ENCODE measurements at places on chromosomes 11 and 22. TPM values are rescaled to one million over a fixed set of nuclear protein-coding genes. Genes with fewer than 3 reads are reported as not detected.
A peak's percentile ranks its signal among the peaks of the same experiment; 100 is the strongest.

The MALAT1 gene
- total RNA-seq = 6,732 TPM

The APOL5 gene
- total RNA-seq = not detected

The FGF3 gene
- not detected for total RNA-seq

The TRIM22 gene
- 10.9 TPM for total RNA-seq

The JHY gene
- 9.0 TPM for total RNA-seq

The PLAAT5 gene
- total RNA-seq = not detected

The UPK3A gene
- not detected for total RNA-seq

GRCh38 chr11:96180341-96180740 is 162.7 kb downstream of the MAML2 start:
- DNase-seq = no peak

GRCh38 chr22:26918226-26918625 is 260.8 kb downstream of the MIAT start:
- DNase-seq = no peak

DNA sequence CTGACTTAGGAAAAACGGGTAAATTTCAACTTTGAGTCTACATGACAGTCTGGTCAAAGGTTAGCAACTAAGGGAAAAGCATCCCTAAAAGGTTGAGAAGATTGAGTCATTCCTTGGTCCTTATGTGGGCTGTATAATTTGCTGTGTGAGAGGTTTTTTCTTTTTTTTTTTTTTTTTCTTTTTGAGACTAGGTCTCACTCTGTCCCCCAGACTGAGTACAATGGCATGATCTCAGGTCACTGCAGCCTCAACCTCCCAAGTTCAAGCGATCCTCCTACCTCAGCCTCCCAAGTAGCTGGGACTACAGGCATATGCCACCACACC is 101.4 kb downstream of the MRTFA start:
- DNase-seq = no peak

- DNase-seq = peak; percentile 77
These were observed 34.4 kb downstream of the PRDM11 start for GRCh38 chr11:45180848-45181192.

GRCh38 chr11:115718945-115719344 is 214.7 kb upstream of the CADM1 start:
- no peak for DNase-seq

- no peak for DNase-seq
These were observed 4.4 kb downstream of the POLA2 start for GRCh38 chr11:65266210-65266609.

GRCh38 chr11:113405724-113406478 is 18.3 kb downstream of the ANKK1 start:
- DNase-seq = no peak

DNA sequence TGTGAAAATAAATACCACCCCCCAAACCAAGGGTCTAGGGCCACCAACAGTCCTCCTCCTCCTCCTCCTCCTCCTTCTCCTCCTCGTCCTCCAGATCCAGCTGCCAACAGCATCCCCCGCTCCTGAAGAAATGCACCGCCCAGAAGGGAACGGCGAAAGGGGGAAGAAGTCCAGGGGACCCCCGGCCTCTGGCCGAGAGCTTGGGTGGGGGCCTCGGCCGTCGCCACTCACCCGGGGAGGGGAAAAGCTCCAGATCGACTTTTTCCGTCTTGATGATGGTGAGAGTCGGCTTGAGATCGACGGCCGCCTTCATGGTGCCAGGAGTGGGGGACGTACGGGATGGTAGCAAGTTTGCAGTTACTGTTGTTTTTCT is 65.7 kb downstream of the ETS1 start:
- peak; percentile 50 for DNase-seq

DNA sequence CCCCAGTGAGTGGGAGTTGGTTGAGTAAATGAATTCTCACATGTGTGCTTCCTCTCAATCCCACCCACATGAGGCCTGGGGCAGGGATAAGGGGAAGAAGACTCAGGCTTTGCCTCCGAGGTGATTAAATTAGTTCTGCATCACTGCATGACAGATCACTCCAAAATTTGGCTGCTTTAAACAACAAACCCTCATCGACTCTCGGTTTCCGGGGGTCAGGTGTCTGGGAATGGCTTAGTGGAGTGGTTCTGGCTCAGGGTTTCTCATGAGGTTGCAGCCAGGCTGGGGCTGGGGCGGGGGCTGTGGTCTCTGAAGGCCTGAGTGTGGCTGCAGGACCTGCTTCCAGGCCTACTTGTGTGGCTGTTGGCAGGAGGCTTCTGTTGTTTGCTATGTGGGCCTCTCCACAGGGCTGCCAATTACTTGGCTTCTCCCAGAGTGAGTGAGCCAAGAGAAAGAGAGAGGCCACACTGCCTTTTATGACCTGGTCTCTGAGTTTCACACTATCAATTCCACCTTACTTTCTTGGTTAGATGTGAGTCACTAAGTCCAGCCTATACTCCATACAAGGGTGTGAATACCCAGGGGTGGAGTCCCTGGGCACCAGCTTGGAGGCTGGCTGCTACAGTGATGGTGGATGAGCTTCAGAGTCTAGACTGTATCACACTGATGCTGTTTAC is 15.9 kb downstream of the MOGAT2 start:
- DNase-seq = no peak

DNA sequence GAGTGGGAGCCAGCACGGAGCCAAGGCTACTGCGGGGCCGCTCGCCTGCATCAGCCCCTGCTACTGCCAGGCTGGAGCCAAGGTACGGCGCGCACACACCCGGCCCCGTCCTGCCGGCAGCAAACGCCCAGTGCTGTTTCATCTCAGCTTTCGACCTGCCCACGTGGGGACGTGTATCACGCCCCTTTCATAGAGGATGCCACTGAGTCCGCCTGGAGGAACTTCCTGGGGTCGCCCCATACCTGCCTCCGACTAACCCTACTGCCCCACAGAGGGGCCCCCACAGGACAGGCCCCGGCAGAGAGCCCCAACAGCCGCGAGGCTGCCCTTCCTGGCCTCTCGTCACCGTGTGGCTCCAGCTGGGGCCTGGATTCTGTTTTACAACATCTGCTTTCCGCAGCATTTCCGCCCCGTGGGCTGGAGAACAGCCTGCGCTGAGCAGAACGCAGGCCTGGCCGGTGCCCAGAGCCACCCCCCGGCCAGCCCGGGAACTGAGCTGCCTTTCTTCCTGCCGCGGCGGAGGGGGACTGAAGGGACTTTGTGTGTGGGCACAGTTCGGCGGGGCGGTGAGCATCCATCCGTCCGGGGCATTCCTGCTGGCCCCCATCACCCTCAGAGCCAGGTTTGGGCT is 22.9 kb upstream of the ARHGAP8 start:
- DNase-seq = peak; percentile 55

GRCh38 chr11:72235351-72236057 is 8.5 kb downstream of the PHOX2A start:
- DNase-seq = no peak

- no peak for DNase-seq
These were observed 10.0 kb upstream of the TMEM191C start for GRCh38 chr22:21457023-21457787.

- no peak for DNase-seq
These were observed 5.6 kb downstream of the LIPT2 start for GRCh38 chr11:74487875-74488274.

DNA sequence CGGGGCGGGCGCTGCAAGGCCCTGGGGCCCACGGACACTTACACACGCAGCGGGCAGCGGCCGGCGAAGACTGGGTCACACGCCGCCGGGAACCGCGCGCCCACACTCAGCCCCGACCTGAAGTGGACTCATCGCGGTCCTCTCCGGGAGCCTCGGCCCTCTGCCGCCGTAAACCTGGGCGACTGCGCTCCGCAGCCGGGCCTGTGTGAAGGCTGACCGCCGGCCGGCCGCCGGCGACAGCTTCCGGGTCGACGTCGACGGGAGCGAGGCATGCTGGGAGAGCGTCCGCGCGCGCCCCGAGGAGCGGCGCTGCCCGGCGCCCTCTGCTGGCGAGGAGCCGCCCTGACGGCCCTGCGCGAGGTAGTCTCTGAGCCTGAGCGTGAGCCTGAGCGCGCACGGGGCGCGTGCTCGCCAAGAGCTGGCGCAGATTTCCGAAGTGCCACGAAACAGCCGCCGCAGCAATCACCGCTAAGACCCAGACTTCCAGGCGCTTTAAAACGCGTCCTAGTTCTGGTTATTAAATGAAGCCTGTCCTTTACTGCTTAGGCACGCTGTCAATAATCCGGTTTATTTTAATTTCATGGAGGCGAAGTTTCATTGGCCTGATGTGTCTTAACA is at the start of gene SNX19:
Gene SNX19, minus strand, starts transcription at position 242 of the 618 bp plus-strand sequence. CDS start 540 bp downstream, outside the sequence.
- DNase-seq = peak; percentile 95

DNA sequence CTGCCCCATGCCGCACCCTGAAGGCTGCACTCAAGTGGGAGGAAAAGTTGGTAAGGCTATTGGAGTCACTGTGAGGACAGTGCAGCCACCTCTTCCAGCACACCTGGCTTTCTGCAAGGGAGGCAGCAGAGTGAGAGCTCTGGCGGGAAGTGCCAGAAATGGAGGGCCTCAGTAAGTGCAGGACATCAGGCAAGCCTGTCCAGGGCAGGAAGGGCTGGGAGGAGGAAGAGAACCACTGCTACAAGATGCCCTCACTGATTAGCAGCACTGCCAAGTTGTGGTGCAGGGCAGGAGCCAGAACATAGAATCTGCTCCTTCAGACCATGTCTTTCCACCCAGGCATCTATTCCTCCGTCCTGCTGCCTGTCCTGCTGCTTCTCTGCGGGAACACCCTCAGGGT is 61.2 kb upstream of the CLTCL1 start:
- DNase-seq = no peak

GRCh38 chr22:17217179-17217578 is 2.1 kb downstream of the ADA2 start:
- no peak for DNase-seq

GRCh38 chr11:1087961-1088926 is 13.6 kb downstream of the MUC2 start:
- no peak for DNase-seq

GRCh38 chr11:64537876-64538275 is 53.1 kb upstream of the SLC22A12 start:
- no peak for DNase-seq

- no peak for DNase-seq
These were observed 3.0 kb upstream of the RRAS2 start for GRCh38 chr11:14361951-14362350.

DNA sequence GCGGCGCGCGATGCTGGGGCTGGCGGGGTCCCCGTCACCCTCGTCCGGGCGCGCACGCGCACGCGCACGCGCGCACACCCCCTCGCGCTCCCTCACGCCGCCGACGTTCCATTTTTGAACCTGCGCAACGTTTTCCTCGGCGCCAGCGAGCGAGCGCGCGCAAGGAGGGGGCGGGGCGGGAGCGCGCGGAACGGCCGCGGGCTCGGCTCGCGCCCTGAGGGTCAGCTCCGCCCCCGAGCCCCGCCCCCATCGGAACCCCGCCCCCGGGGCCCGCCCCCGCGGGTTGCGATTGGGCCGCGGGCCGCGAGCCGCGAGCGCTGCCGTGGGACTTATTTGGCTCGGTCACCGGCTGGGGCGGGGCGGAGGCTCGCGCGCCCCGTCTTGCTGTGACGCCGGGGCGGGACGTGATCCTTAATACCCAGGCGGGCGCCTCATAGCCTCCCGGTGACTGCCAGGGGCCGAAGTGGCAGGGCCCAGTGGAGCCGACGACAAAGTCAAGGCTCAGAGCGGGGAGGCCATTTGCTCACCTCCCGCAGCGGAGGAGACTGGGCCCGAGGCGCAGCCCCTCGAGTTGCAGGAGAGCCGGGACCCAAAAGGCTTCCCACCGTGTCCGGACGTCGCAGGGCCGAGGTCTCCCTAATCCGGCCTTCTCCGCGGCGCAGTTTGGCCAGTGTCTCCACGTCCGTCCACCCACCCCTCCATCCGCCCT is at the start of gene CBX7:
Gene CBX7, minus strand, starts transcription at position 170 of the 709 bp plus-strand sequence. CDS start 236 bp downstream, outside the sequence.
- DNase-seq = peak; percentile 95

- peak; percentile 84 for DNase-seq
These were observed 27.4 kb upstream of the MALAT1 start for GRCh38 chr11:65471447-65471891.
